ENCODE measurements at places on chromosomes 4 and X. TPM values are rescaled to one million over a fixed set of nuclear protein-coding genes. Genes with fewer than 3 reads are reported as not detected.

The NOP14 gene
- 41.4 TPM for total RNA-seq

The NOX1 gene
- not detected for total RNA-seq

The HAUS3 gene
- total RNA-seq: 35.9 TPM

The ADAM29 gene
- 0.14 TPM for total RNA-seq

The LPAR4 gene
- not detected for total RNA-seq

GRCh38 chr4:36900446-36900987 is 344.0 kb upstream of the NWD2 start:
- DNase-seq: no peak
- H3K27me3 ChIP-seq: no peaks in the 10 kb centered on the region
- H3K36me3 ChIP-seq: no peaks in the 10 kb centered on the region
- no peak overlapping the region for H3K27ac ChIP-seq

DNA sequence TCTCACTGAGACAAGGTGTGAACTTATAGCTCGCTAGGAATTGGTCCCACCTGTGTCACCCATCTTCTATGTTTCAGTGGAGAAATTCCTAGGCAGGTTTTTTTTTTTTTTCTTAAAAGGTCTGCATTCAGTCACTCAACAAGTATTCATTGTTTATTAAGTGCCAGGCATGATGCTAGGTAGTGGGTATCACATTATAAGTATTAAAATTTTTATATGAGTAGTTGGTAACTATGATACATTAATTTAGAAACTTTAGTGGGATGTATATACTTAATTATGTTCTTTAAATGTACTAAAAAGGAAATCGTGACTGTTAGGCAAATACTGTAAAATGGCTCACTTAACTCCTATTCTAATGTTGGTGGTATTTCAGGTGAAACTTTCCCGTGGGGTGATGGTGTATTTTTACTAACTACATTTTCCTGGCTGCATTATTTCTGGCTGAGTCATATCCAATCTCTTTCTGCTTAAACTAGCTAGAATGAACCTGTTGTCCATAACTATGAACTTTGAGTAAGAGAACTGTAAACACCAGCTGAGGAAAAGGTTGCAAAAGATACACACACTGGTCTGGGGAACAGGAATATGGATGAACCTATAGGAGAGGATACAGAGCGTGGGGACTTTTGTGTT is 49.3 kb upstream of the MED14 start:
- no peak for DNase-seq
- no peaks in the 10 kb centered on the region for H3K36me3 ChIP-seq
- no peaks in the 10 kb centered on the region for H3K27me3 ChIP-seq
- no peak overlapping the region for H3K27ac ChIP-seq
- H3K4me1 ChIP-seq: no peaks in the 10 kb centered on the region
- no peak overlapping the region for H3K4me3 ChIP-seq

DNA sequence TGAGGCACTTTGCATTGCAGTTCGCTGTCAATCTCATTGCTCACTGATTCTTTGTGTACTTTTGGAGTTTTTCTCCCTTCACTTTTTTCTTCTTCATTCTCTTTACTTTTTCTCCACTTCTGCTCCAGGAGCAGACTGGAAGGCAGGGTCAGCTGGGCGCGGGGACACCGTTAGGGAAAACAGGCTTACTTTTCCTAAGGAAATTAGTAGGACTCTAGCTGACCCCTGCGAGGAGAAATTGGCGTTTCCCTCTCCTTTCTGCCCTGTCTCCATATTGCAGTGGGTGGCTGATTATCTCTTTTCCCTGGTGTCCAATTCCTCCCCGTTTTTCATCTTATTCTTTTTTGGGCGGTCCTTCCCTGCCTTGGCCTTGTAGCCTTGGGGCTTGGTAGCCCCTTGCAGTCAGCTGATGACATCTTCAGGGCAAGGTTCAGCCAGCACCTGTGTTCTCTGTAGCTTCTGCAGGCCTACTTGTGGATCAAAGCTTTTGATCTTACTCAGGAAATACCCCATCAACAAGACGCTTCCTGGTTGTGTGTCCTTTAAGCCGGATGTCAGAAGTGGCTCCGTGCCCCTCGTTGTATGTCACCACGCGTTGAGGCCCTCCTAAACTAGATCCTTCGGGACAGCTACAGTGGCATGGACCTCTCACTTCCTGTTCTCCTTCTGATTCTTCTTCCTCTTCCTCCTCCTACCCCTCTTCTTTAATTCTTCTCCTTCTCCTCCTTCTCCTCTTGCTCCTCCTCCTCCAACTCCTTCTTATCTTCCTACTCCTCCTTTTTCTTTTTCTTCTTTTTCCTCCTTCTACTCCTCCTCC is 36.1 kb downstream of the NBDY start:
- H3K4me1 ChIP-seq: peaks cover 48% of the 10 kb centered on the region
- DNase-seq: peak; percentile 42
- peak overlapping the region; percentile 43 for H3K27ac ChIP-seq
- no peaks in the 10 kb centered on the region for H3K36me3 ChIP-seq
- no peaks in the 10 kb centered on the region for H3K27me3 ChIP-seq
- H3K4me3 ChIP-seq: no peak overlapping the region

DNA sequence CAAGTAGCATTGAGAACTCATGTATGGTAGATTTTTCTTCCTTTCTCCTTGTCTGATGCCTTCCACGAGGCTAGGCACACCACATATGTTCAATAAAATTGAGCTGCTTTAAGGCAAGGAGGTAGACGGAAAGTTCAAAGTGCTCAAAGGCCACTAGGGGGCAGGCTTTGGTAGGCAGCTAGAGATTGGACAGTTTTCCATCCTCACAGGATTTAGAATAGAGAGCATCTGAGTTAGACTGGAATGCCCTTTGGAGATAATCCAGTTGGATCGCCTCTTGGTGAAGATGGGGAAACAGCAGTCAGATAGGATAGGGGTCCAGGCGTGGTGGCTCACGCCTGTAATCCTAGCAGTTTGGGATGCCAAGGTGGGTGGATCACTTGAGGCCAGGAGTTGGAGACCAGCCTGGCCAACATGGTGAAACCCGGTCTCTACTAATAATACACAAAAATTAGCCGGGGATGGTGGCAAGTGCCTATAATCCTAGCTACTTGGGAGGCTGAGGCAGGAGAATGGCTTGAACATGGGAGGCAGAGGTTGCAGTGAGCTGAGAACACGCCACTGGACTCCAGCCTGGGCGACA is 30.4 kb downstream of the ELF4 start:
- peak; percentile 63 for DNase-seq
- H3K27me3 ChIP-seq: no peaks in the 10 kb centered on the region
- H3K36me3 ChIP-seq: peaks cover 7% of the 10 kb centered on the region
- H3K4me1 ChIP-seq: peaks cover 55% of the 10 kb centered on the region
- peak overlapping the region; percentile 9 for H3K27ac ChIP-seq
- H3K4me3 ChIP-seq: no peak overlapping the region

GRCh38 chr4:109699553-109700225 is 3.6 kb downstream of the CASP6 start:
- DNase-seq: no peak
- H3K36me3 ChIP-seq: peaks cover 8% of the 10 kb centered on the region

DNA sequence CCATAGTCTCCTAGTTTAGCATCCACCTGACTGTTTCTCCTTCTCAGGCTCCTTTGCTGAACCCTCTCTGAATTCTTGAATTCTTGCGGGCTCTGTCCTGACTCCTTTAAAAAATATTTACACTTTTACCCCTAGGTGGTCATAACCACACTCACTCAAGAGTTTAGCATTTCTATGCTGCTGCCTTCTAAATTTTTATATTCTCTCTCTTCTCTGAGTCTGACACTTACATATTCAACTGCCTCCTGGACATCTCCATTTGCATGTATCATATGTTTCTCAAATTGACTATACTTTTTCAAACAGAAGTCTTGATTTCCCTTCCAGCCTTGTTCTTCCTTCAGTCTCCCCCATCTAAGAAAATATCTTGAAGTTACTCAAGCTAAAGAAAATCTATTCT is 31.6 kb downstream of the ARL9 start:
- DNase-seq: no peak
- no peak overlapping the region for H3K27ac ChIP-seq
- no peaks in the 10 kb centered on the region for H3K4me1 ChIP-seq
- H3K27me3 ChIP-seq: no peaks in the 10 kb centered on the region

DNA sequence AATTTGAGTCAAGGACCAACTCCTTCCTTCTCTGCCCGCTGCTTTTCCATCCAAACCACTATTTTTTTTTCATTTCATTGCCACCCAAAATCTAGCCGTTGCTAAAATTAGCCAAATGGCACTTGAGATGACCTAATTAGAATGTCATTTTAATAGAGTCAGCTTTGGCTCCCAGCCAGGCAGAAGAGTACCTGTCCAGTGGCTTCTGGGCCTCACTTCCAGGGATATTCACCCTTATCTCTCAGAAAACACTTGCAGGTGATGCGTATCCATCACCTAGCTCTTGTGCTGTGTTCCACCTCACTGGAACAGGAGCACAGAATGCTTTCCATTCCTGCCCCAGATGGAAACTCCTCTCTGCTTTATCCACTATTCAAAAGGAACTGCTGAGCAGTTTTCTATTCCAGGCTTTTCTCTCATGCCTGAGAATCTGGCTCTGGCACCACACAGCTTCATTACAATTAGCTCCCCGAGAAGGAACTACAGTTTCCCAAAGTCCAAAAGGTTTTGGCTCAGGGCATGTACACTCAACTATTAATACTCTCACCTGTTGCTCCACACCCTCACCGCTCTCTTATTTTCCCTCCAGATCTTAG is 18.5 kb downstream of the MAGEA9B start:
- no peak overlapping the region for H3K4me3 ChIP-seq
- no peaks in the 10 kb centered on the region for H3K4me1 ChIP-seq
- no peak for DNase-seq

- H3K27me3 ChIP-seq: no peaks in the 10 kb centered on the region
- no peaks in the 10 kb centered on the region for H3K4me1 ChIP-seq
- H3K27ac ChIP-seq: no peak overlapping the region
- DNase-seq: no peak
Measured at GRCh38 chr4:136651278-136651667, 881.0 kb downstream of the PCDH18 start.

DNA sequence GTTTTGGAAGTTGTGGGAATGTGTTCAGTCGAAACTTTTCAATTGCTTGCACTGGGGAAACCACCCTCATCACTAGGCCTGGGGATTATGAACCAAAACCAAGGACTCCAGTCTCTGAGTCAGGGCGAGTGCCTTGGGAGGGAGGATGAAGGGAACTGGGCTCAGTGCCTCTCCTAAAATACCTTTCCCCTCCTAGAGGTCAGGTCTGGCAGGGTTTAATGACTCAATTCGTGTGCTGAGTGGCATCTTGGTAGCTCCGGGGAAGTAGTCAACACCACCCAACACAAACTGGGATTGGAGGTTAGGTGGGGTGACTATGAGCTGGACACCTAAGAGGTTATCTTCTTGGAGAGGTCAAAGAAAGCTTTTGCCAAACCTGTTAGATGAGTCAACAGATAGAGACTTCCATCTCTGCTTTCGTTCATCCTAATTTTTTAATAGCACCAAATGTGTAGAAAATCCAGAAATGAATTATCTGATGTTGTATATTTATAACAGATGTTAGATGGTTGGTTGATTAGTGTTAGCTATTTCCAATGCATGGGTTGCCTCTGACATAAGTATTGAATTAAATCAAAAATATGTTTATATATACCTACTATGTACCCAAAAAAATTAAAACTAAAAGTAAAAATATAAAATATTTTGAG is 202.8 kb downstream of the SHROOM3 start:
- no peak for DNase-seq
- H3K4me3 ChIP-seq: no peak overlapping the region
- no peaks in the 10 kb centered on the region for H3K36me3 ChIP-seq
- H3K27ac ChIP-seq: no peak overlapping the region

DNA sequence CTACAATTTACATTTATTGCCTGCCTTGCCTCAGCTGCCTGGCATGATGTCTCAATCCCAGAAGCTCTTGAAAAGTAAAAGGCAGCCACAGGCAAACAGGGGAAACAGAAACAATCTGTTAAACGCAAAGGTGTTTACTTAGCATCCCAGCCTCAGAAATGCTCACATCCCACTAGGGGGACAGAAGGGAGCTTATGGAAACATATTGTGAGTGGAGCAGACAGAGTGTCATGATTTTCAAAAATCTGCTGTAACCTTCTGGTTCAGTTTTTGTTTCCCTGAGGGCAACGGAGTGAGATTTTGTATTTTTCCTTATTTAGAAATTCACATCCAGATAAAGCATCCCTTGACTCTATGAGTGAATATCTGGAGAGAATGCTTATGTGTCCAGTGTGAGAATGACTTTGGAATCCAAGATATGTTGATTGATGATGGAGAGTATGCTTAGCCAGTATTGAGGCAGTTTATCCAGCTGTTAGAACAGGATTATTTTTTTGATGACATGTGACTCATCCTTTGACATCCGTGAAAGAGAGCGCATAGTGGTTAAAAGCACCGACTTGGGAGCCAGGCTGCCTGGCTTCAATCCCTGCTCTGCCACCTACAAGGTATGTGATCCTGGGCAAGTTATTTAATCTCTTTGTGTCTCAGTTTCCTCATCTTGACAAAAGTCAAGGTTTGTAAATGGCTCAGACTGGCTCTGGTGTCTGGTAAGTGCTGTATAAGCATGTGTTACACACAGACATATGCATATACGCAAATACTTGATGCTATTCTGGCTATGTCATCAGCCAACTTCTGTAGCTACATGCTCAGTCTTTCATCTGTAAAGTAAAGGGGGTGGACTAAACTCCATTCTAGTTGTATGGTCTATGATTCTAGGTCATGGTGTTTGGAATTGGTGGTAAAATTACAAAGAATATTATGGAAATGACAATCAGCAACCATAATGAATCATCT is 381.2 kb downstream of the RAPGEF2 start:
- H3K27ac ChIP-seq: no peak overlapping the region
- DNase-seq: no peak
- H3K4me1 ChIP-seq: no peaks in the 10 kb centered on the region
- H3K4me3 ChIP-seq: no peak overlapping the region
- no peaks in the 10 kb centered on the region for H3K36me3 ChIP-seq

DNA sequence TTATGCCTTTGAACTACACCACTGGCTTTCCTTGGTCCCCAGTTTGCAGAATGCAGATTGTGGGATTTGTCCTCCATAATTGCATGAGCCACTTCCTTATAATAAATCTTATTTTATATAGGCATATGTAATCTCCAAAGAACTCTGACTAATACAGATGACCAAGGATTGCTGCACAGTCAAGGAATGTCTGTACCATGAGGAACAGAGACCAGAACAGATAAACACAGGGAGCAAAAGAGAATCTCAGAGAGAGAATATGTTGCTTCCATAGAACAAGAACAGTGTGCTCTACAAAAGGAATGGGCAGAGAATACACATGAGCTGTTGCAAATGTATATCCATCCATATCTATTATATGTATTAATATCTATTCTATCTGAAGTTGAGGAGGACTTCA is 111.1 kb downstream of the ADRA2C start:
- no peak overlapping the region for H3K4me3 ChIP-seq
- H3K4me1 ChIP-seq: peaks cover 16% of the 10 kb centered on the region
- H3K36me3 ChIP-seq: no peaks in the 10 kb centered on the region
- DNase-seq: no peak

- H3K36me3 ChIP-seq: no peaks in the 10 kb centered on the region
- H3K4me3 ChIP-seq: no peak overlapping the region
- H3K27me3 ChIP-seq: no peaks in the 10 kb centered on the region
- no peak overlapping the region for H3K27ac ChIP-seq
Measured at GRCh38 chr4:186920483-186920882, 196.8 kb upstream of the FAT1 start.
